Fibroblast of the conjunctiva (primary cell): ENCODE measurements at places on chromosomes 3 and 15.

DNA sequence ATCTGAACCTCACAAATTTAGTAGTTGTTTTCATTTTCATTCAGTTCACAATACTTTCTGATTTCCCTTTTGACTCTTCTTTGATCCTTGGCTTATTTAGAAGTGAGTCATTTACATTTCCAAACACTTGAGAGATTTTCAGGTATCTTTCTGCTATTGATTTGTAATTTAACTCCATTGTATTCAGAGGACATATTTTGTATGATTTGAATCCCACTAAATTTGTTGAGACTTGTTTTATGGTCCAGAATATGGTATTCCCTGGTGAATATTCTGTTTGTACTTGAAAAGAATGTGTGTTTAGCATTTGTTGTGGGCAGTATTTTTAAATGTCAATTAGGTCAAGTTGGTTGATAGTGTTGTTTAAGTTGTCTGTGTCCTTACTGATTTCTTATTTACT, 29.6 kb downstream of the FAN1 start:
- no peak for DNase-seq

DNA sequence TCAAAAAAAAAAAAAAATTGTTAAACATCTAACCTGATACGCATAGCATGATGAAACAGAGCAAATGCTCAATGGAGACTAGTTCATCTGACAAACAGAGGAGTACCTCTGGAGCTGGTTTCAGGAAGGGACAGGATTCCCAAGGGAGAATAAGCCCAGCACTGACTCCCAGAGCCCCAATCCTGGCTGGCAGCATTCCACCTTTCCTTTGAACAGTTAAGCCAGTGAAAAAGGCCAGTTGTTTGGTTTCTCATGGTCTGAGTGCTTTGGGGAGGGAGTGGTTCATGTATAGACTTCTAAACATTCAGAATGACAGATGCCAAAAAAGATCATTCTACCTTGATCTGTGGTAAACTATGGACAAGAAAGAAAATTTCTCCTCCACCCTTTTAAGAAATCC, 277.9 kb upstream of the RARB start:
- DNase-seq = no peak

GRCh38 chr3:62817678-62818077, 57.5 kb downstream of the CADPS start:
- no peak for DNase-seq

GRCh38 chr3:179474480-179474879, 23.2 kb upstream of the GNB4 start:
- DNase-seq = no peak

DNA sequence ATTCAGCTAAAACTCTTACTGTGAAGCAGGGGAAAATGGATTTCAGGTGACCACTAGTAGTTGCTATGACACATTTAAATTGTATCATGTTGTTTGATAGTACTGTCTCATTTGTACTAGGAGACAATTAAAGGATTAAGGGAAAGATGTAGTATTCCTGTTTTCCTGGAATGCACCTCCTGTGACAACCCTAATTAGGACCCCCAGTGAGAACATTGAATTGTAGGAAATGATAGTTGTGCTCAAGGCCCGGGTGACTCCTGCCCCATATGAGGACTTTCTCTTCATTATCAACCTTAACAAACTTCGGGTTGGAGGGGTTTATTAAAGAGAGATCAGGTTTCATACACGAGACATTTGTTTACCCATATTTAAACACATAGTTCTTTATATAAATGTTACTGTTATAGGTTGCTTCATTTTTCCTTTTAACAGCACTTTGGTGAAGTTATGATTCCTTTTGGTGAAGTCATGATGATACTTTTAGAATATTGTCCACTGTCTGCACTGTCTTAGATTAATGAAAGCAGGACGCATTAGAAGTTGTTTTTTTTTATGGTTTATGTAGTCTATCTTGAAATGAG, 392.6 kb upstream of the NAALADL2 start:
- no peak for DNase-seq

DNA sequence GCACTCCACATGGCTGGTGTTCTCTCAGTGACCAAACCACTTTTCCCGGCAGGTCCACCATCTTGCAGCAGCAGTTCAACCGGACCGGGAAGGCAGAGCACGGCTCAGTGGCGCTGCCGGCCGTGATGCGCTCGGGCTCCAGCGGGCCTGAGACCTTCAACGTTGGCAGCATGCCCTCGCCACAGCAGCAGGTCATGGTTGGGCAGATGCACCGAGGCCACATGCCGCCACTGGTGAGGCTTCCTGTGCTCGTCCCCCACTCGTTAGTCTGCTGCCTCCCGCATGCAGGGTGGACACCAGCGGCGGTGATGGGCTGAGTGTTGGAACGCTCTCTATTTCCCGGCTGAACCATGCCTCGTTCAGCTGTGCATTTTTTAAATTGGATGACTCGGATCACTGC, 344.9 kb upstream of the TPM1 start:
- no peak for DNase-seq

DNA sequence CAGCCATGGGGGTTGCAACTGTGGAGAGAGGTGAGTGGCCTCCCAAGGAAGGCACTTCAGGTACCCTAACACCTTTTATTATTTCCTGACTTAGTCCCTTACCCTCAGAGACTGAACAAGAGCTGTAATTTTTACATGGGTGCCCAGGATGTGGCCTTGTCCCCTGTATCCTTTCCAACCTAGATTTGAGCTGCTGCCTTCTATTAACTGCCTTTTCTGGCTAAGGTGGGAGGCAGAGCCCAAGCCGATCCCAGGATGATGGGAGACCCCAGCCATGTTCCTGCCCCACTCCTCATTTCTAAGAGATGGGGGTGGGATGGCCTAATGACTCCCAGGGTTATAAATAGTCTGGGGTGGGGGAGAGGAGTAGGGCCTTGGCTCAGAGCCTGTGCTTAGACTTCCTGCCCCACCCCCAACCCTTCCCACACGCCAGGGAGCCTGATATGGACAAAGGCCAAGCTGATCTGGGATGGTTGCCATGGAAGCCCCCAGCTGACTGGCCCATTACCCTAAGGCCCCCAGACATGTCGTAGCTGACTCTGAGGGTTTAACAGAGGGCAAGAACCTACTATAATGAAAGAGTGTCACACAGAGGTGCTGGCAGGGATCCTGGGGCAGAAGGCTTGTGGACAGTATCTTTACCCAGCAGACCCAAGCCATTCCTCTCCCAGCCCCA, 1.9 kb downstream of the KLHDC8B start:
- no peak for DNase-seq

DNA sequence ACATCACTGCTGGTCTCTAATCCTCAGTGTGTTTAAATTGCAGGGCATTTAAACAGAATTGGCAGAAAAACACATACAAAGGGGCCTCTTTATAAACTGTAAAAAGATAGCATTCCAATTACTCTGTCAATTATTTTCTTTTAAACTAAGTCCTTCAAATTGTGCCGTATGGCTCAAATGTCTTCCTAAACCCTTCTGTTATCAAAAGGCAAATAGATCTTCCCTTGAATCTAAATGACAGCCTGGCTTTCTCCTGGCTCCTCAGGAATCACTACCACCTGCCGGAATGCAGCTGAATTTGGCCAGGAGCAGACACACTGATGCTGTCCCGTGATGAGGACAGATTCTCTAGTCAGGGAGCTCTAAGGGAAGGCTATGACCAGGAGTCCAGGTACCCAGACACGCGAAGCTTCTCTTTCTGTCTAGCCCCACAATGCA, 85.6 kb downstream of the IGF2BP2 start:
- no peak for DNase-seq

DNA sequence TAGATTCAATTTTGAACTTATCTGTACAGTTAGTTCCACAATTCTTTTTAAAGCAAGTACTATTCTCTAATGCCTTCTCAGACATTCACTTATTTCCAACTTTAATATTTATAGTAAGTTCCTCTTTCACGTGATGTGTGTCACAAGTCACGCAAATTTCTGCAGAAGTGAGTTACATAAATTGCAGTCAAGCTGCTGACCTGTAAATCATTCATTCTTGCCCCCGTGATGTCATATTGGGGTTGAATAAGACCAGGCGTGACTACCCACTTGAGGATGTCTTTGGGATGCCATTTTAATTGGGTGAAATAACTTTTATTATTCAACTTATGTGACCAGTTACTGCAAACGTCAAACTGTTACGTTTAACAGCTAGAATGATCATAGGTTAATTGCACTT, 15.1 kb downstream of the PPARG start:
- DNase-seq = no peak

- DNase-seq = no peak
Observed at GRCh38 chr3:54047568-54047967, 74.8 kb upstream of the CACNA2D3 start.

GRCh38 chr15:68415501-68416157, 16.3 kb downstream of the ITGA11 start:
- DNase-seq = no peak

GRCh38 chr3:13524979-13525669, 23.8 kb upstream of the FBLN2 start:
- DNase-seq = no peak

DNA sequence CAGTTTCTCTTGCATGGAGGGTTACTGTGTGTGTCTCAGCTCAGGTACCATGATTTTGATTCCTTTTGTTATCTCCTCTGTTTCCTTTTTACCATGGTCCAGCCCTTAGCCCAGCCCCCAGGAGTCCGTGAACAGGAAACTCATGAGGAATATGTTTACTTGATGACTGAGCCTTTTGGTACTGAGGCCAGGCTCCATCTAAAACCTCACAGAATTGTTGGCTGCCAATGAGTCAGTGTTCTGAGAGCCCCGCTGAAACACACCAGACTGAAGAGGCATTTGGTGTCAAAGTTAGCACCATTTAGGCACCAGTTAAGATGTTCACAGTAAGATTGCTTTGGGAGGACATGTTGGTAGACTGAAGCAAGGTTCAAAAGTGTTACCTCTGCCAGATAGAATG, 80.9 kb downstream of the DGKG start:
- DNase-seq = no peak

DNA sequence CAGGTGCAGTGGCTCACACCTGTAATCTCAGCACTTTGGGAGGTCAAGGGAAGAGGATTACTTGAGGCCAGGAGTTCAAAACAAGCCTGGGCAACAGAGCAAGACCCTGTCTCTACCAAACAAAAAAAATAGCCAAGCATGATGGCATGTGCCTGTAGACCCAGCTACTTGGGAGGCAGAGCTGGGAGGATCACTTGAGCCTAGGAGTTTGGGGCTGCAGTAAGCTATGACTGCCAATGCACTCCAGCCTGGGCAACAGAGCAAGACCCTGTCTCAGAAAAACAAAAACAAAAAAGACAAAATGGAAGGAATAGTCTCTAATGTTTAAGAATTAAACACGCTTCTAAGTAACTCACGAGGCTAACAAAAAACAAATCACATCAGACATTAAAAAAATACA, 106.5 kb downstream of the DLG1 start:
- no peak for DNase-seq

DNA sequence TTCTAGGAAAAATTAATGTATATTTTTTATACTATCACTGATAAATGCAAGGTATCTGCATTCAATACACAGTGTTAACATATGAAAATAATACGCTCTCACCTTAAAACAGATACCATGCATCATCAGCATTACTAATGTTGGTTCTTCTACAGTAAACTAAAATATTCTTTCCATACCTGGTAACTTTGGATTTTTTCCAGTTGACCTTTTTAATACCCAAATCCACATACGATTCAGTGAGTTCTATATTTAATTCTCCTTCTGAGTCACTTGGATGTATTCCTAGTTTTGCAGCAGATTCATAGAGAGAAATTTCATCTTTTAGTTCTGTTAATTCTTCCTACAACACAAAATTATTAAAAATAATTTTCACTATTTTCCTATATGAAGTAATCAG, 29.9 kb downstream of the CEP152 start:
- no peak for DNase-seq

- DNase-seq = no peak
Observed at GRCh38 chr3:66441129-66441528, 59.7 kb downstream of the LRIG1 start.

DNA sequence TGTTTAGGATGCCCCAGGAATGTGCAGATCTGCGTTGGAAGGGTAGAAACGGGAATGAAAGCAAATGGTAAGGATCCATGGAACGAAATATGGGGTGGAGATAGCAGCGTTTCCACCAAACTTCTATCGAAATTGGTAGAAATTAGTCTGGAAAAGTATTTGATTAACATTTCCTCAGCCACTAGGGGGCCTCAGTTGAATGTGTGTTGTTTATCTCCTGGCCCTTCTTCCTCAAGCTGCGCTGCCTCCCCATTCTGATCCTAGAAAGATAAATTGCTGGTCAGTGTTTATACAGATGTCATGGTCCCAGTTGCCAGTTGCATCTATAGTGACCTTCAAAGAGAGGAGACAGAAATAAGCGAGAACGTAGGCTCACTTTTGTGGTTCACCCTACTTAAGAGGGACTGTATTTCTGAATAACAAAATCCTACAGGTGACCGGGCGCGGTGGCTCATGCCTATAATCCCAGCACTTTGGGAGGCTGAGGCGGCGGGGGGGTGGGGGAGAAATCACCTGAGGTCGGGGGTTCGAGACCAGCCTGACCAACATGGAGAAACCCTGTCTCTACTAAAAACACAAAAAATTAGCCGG, 457.1 kb downstream of the SQOR start:
- DNase-seq = no peak

DNA sequence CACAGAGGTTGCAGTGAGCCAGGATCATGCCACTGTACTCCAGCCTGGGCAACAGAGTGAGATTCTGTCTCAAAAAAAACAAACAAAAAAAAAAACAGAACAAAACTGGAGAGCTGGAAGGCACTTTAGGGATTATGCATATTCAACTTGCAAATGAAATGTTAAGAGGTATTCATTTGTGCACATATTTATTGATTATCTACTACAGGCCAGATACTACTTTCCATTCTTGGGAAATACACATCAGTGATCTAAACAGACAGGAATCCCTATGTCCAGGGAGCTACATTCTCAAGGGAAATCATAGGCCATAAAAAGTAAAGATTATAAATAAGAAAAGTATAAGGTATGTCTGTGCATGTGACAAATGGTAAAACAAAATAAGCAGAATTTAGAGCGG, 322.6 kb downstream of the GABRG3 start:
- no peak for DNase-seq

- DNase-seq = no peak
Observed at GRCh38 chr3:126268866-126269265, 88.3 kb downstream of the KLF15 start.

DNA sequence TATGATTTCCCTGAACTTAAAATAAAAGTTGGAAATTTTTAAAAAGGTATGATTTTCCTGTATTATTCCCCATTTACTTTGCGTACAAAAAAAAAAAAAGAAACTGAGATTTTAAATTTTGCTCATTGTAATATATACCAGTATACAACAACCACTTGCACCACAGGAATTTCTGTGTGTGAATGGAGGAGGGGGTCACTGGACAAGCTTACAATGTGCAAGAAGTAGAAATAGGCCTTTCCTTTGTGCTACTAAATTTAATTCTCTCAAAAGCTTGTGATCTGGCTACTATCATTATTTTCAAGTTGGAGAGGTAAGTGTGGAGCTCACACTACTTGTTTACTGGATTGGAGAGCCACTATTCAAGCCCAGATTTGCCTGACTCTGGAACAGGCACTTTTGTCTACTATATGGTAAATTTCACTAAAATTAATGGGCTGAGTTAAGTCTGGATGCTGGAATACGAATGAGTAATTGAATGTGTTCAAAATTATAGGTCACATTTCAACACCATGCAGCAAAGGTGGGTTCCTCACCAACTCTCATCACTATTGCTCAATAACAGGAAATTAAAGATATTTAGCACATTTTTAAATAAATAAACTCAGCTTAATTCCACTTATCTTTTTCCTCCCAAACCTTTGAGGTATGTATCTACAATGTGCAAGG, 148.0 kb upstream of the MBNL1 start:
- no peak for DNase-seq
